ENCODE measurements at places on chromosomes 12 and 14. TPM values are rescaled to one million over a fixed set of nuclear protein-coding genes. Genes with fewer than 3 reads are reported as not detected.

DNA sequence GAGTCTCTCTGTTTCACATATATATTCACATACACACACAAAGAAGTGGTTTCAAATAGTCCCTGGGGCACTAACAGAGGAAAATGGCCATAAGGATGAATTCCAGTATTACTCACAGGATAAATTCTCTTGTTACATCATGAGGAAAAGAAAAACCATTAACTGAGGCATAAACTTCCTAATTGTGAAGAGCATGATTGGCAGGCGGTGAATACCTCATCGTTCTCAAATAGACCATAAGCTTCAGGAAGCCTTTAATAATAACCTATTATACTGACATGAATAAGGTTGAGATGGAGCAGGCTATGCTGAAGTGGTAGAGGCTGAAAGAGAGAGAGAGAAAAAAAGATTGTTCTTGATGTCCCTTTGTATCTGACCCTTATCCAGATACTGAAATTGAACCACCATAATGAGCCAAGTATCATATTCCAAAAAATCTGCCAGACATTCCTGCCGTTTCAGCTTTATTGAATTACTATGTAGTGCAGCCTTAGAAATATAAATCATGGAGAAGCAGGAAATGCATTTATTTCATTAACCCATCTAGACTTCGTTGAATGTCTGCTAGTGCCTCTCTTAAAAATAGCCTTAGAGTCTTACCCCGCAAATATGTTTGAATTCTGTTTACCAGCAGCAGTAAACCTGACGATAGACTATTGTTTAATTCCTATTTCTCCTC, 86.8 kb downstream of the NUAK1 start:
- H3K36me3 ChIP-seq = no peaks in the 10 kb centered on the region
- H3K4me3 ChIP-seq = no peak overlapping the region
- no peak overlapping the region for H3K27ac ChIP-seq
- H3K27me3 ChIP-seq = no peaks in the 10 kb centered on the region
- DNase-seq = no peak

- peak; percentile 17 for DNase-seq
- no peaks in the 10 kb centered on the region for H3K36me3 ChIP-seq
- H3K27me3 ChIP-seq = no peaks in the 10 kb centered on the region
- H3K27ac ChIP-seq = no peak overlapping the region
- no peak overlapping the region for H3K4me3 ChIP-seq
Measured at GRCh38 chr14:71290960-71291466, 383.8 kb downstream of the PCNX1 start.

- peaks cover 38% of the 10 kb centered on the region for H3K4me1 ChIP-seq
- H3K36me3 ChIP-seq = peaks cover 8% of the 10 kb centered on the region
- no peak overlapping the region for H3K4me3 ChIP-seq
Measured at GRCh38 chr12:57057067-57057751, 7.3 kb upstream of the MYO1A start.

DNA sequence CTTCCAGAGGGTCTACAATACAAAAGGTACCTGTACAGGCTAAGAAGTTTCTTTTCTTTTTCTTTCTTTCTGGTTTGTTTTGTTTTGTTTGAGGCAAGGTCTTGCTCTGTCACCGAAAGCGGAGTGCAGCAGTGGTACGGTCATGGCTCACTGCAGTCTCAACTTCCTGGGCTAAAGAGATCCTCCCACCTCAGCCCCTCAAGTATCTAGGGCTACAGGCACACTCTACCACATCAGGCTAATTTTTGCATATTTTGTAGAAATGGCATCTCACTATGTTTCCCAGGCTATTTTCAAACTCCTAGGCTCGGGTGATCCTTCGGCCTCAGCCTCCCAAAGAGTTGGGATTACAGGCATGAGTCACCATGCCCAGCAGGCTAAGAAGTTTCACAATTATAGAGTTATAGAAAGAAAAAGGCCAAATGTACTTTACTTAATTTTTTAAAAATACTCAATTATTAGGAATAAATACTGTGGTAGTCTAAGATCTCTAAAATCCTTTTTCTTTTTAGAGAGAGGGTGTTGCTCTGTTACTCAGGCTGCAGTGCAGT, 3.0 kb upstream of the PIGH start:
- DNase-seq = peak; percentile 82
- H3K27me3 ChIP-seq = no peaks in the 10 kb centered on the region
- peaks cover 49% of the 10 kb centered on the region for H3K4me1 ChIP-seq
- H3K36me3 ChIP-seq = no peaks in the 10 kb centered on the region
- H3K27ac ChIP-seq = peak overlapping the region; percentile 69

GRCh38 chr12:56431288-56431687, 17.9 kb downstream of the TIMELESS start:
- DNase-seq = no peak
- H3K36me3 ChIP-seq = peaks cover 50% of the 10 kb centered on the region
- no peak overlapping the region for H3K4me3 ChIP-seq
- H3K27me3 ChIP-seq = no peaks in the 10 kb centered on the region

DNA sequence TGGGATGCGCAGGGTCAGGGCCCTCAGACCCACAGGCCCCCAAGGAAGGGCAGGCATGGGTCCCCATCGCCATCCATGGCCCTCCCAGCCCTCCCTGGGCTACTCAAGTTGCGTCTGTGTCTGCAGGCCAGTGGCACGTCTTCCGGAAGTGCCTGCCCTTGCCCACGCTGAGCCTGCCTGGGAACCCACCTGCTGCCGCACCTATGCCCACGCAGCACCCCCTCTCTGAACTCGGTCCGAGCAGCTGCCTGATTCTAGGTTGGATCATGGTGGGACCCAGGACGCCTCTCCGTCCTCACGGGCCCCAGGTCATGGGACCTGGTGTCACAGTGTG, 182.8 kb downstream of the ADGRD1 start:
- no peak for DNase-seq
- no peak overlapping the region for H3K4me3 ChIP-seq
- H3K4me1 ChIP-seq = peaks cover 3% of the 10 kb centered on the region
- H3K27ac ChIP-seq = no peak overlapping the region
- peaks cover 7% of the 10 kb centered on the region for H3K27me3 ChIP-seq

DNA sequence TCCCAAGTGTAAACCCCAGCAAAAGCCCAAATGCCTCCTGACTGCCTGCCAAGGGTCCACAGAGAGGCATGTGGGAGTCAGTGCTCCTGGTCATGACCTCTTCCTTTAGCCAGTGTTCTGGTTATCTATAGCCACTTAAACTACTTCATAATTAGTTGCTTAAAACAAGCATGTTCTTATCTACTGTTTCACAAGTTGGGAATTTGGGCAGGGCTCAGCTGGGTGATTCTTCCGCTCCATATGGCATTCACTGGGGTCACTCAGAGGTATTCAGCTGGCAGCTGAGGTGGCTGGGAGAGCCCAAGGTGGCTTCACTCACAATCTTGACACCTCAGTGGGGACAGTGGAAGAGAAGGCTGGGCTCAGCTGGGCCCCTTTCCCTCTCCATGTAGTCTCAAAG, 184.0 kb upstream of the RGS6 start:
- H3K4me1 ChIP-seq = peaks cover 3% of the 10 kb centered on the region
- no peak overlapping the region for H3K4me3 ChIP-seq
- no peaks in the 10 kb centered on the region for H3K36me3 ChIP-seq
- H3K27ac ChIP-seq = no peak overlapping the region

DNA sequence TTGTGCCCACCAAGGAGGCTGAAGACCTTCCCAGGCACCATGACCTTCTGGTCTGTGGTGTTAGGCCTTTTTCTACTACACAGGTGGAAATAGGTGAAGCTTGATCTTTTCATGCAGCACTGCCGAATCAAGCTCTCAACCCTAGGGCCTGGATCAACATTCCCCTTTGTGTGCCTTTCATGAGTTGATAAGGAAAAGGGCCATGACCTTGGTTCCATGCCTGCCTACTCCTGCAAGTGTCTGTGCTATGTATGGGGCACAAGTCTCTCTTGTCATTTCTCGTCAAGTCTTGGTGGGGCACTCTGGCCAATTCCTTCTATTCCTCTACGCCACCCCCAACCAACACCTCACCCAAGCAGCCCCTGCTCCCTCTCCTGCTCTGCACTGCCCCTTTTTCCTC, 154.5 kb downstream of the SLC8A3 start:
- H3K4me1 ChIP-seq = no peaks in the 10 kb centered on the region
- no peaks in the 10 kb centered on the region for H3K36me3 ChIP-seq

GRCh38 chr14:75204116-75204515, 27.7 kb upstream of the TMED10 start:
- DNase-seq = no peak
- H3K4me1 ChIP-seq = no peaks in the 10 kb centered on the region
- H3K4me3 ChIP-seq = no peak overlapping the region
- H3K36me3 ChIP-seq = no peaks in the 10 kb centered on the region
- H3K27ac ChIP-seq = no peak overlapping the region

DNA sequence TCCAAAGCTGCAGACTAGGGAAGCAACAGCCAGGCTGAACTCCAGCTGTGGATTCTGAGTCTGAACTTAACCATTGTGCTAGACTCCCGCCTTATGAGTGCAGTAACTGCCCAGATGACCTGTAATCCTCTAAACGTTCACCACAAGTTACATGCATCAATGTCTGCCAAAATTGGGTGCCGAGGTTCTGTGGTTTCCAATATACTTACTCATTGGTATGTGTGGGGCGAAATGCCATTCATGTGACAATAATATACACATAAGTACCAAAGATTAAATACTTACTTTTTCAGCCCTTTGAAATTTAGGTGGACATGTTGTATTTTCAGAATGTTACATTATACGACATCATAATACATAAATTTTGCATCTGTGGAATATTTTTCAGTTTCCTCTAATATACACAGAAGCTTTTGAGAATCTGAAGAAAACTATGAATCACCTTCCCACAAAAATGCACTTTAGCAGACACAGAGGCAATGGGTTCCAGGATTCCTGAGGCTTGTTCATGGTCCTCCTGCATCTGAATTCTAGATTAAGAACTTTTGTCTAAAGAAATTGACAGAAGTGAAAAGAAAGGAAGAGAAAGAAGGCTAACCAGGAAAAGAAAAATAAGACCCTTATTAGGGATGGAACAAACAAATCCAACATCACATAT, 31.7 kb downstream of the GRIP1 start:
- no peaks in the 10 kb centered on the region for H3K27me3 ChIP-seq
- DNase-seq = no peak
- no peak overlapping the region for H3K4me3 ChIP-seq

DNA sequence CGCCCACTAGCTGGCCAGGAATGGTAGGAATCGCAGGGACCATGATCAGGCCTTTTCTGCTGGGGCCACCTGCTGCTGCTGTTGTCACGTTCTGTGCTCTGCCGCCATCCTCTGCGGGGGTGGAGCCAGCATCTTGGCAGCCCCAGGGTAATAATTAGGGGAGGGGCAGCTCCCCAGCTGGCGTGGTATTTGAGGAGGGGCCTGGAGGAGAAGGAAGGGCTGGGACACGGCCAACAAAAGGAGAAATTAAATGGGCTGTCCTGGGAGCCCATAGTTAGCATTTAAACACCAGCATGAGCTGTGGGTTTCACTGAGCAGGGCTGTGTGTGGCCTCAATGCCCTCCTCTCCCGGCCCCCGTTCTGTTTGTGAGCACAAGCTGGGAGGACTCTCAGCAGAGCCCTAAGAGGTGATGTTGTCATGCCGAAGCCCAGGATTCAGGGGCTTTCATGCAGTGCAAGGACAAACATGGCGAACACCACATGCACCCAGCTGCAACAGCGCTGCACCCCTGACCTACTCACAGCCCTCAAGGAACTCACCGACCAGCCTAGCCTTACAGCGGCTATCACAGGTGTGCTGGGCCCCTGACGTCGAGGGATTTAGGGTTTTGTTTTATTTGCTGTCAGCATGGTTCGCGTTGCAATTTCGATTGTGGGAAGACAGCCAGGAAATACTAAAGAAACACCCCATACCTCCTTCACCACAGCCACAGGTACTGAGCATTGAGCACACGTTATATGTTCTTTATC, 324.3 kb downstream of the CACNA1C start:
- no peak overlapping the region for H3K4me3 ChIP-seq
- H3K36me3 ChIP-seq = no peaks in the 10 kb centered on the region
- no peaks in the 10 kb centered on the region for H3K27me3 ChIP-seq

GRCh38 chr12:64531665-64532334, 78.5 kb upstream of the RASSF3 start:
- DNase-seq = no peak
- no peaks in the 10 kb centered on the region for H3K36me3 ChIP-seq
- H3K4me1 ChIP-seq = no peaks in the 10 kb centered on the region
- H3K27me3 ChIP-seq = no peaks in the 10 kb centered on the region
- no peak overlapping the region for H3K4me3 ChIP-seq

DNA sequence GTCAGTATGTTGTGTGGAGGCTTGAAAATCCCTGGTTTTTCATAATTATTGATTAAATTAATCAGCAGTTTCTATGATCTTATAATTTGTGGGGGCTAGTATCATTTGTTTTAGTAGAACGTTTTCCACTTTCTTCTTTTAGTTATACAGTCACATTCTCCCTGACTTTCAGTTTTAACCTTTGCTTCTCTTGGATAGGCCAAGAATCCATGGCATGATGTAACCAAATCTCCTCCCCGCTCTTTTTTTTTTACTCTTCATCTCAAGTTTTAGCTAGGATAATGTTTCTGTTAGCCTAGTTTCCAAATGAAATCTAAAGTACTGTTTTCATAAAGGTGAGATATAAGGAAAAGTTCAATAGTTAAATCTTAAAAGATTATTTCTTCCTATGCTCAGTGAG, 106.5 kb downstream of the TMEM117 start:
- no peak overlapping the region for H3K27ac ChIP-seq
- H3K36me3 ChIP-seq = no peaks in the 10 kb centered on the region
- DNase-seq = no peak
- no peak overlapping the region for H3K4me3 ChIP-seq

DNA sequence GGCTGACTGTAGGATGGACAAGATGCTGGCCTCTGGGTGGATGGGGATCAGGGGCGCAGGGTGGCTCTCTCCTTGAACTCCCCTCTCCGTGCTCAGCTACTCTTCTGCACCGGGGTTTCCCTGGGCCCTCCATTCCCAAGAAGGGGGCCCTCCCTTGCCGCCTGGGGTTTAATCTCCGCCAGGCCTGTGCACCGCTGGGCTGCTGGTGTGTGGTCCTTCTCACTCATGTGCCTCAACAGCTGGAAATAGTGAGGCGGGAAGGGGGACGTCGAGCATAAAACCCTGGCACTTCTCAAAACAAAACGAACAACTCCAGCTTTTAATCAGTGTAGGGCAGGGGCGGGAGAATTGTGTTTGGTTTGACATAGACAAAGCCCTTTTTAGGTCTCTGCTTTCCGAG, 19.0 kb upstream of the SMOC1 start:
- no peaks in the 10 kb centered on the region for H3K27me3 ChIP-seq
- no peaks in the 10 kb centered on the region for H3K36me3 ChIP-seq
- DNase-seq = no peak
- no peak overlapping the region for H3K27ac ChIP-seq

The PRPH gene
- total RNA-seq = not detected

The GPR137C gene
- total RNA-seq = 0.67 TPM

The TAS2R14 gene
- total RNA-seq = 1.4 TPM

The LTBP2 gene
- total RNA-seq = 0.22 TPM

The MYF5 gene
- not detected for total RNA-seq

The ACTN1 gene
- 0.74 TPM for total RNA-seq

The LGALS3 gene
- 21.2 TPM for total RNA-seq

The ACOT4 gene
- total RNA-seq = 0.83 TPM

The CLEC1B gene
- not detected for total RNA-seq

The TMEM229B gene
- 4.2 TPM for total RNA-seq

The KITLG gene
- total RNA-seq = not detected

The WNT5B gene
- 0.57 TPM for total RNA-seq
